ENCODE measurements at places on chromosomes 13 and 19. TPM values are rescaled to one million over a fixed set of nuclear protein-coding genes. Genes with fewer than 3 reads are reported as not detected.

RYR1 gene
- 0.28 TPM for total RNA-seq

SULT2A1 gene
- not detected for total RNA-seq

AP1M1 gene
- 116 TPM for total RNA-seq

ZNF426 gene
- 18.1 TPM for total RNA-seq
